ENCODE measurements at places on chromosomes 7 and 10. TPM values are rescaled to one million over a fixed set of nuclear protein-coding genes. Genes with fewer than 3 reads are reported as not detected.

GRCh38 chr7:124649397-124650014, 116.1 kb downstream of the GPR37 start:
- ATAC-seq: no peak

GRCh38 chr7:105512926-105513526, 9.0 kb downstream of the PUS7 start:
- no peak for ATAC-seq

GRCh38 chr7:30246392-30246791, 38.0 kb upstream of the ZNRF2 start:
- no peak for ATAC-seq

- ATAC-seq: no peak
These were observed 17.7 kb downstream of the CACNB2 start for GRCh38 chr10:18157881-18158280.

- ATAC-seq: no peak
These were observed 44.6 kb downstream of the FGFR2 start for GRCh38 chr10:121553511-121554264.

DNA sequence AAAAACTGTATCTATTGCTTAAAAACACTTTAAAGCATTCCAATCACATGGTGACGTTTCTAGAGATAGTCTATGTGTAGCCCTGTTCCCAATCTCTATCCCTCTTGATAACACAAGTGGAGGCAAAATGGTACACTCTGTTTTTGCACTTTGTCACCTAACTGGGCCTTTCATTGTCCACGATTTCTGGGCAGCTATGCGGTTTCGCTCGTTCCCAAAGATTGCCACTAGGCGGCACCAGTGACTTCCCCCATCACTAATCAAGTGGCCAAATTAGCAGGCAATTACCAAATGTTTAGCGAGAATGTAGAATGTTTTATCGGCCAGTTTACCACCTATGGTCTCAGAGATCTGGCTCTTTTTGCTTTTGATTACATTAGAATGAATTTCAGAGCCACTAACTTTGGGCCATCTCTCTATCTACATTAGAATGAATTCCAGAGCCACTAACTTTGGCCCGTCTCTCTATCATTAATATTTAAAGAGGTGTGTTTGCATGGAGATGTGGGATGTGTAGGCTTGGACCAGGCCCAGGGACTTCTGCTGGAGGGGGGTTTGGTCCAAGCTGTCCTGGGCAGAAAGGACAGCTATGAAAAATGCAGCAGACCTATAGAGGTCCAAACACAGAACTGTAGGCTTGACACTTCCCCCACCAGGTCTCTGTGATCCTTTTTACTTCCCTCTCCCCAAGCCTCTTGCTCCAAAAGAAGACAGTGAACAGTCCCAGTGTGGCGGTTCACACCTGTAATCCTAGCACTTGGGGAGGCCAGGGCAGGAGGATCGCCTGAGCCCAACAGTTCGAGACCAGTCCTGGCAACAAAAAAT, 90.1 kb downstream of the EPC1 start:
- ATAC-seq: peak; percentile 39

DNA sequence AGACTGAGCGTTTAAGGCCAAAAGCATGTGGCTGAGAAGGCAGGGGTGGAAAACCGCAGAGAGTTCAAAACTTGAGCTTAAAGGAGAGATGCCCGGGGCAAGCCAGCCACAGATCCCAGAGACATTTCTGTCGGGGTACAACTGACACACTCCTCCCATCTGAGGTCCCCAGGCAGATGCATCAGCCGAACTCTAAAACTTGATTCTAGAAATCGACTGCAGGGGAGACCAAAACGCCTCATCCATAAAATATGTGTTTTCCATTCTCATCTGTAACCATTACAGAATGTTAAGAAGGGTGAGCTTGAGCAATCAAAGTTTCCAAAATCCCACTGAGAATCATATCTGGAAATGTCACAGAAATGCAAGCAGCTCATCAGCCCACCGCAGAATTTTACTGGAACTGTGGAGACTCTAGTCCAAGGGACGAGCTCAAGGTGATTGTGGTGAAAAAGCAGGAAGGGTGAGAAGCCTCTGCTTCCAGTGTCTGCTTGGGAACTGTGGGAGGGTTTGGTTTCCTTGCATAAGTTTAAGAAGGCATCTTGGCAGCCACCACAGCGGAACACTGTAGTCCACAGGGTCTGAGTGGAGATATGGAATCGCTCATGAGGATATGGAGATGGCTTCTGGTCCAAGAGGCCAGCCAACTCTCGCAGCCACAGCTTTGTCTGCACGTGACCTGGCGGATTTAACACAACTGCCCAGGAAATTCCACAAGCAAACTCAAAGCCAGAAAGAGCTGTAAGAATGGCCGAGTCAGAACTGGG, 249.2 kb downstream of the SFMBT2 start:
- ATAC-seq: peak; percentile 62

- no peak for ATAC-seq
These were observed 551.6 kb downstream of the CCSER2 start for GRCh38 chr10:84879991-84880390.

DNA sequence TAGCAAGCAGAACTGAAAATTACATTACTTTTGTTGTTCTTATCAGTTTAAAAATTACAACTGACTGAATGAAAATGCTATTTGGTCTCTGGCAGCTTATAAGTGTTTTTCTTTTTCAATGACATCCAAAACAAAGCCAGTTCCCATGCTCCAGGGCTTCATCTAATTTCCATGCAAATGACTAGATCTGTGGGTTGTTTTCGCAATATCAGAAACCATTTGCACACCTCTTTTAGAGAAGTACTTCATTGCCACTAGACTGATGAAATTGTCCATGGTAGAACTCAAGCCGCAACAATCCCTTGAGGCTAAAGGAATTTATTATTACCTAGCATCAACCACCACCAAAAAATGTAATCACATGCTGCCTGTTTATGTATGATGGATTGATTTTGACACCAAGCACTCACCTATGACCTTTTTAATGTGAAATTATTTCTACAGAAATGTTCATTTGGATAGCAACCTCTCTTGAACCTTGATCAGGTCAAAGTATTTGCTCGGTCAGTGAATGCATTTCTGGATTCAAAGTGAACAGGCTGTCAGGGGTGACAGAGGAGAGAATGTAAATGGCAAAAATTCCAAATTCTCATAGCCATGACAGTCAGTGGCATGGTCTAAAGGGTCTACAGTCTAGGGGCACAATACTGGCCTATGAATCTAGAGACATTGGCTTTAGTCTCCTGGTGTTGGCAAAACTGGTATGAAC, 769.3 kb downstream of the SORCS1 start:
- no peak for ATAC-seq

- peak; percentile 14 for ATAC-seq
These were observed 147.9 kb downstream of the RPS24 start for GRCh38 chr10:78181381-78182055.

DNA sequence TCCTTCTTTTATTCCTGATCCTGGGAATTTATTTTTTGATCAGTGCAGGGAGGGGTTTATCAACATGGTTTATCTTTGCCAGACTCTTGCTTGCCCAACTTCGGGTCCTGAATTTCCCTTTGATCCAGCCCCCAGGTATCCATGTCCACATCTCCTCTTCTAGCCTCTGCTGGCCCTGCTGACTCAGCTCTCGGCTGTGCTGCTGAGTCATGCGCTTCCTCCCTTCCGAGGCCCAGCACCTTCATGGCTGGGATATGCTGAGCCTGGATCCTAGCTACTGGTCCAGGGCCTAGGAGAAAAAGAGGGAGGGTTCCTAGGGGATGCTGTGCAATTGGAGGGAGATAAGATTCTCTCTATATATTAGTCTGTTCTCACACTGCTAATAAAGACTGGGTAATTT, 380.7 kb upstream of the SHH start:
- ATAC-seq: no peak

GRCh38 chr7:95501261-95501832, 15.6 kb downstream of the ASB4 start:
- ATAC-seq: no peak

GRCh38 chr10:3668276-3668965, 116.6 kb downstream of the KLF6 start:
- ATAC-seq: peak; percentile 26

The GIGYF1 gene
- total RNA-seq: 34.2 TPM

The HTR5A gene
- not detected for total RNA-seq

The TMEM270 gene
- total RNA-seq: not detected

The CTNNA3 gene
- total RNA-seq: 22.0 TPM

The CYTH3 gene
- 25.8 TPM for total RNA-seq

The CYP2E1 gene
- 3.1 TPM for total RNA-seq

The SLC18A3 gene
- 1.5 TPM for total RNA-seq

Data from gastroesophageal sphincter (tissue), 4 donors.